ENCODE measurements at places on chromosomes 12 and 14.

DNA sequence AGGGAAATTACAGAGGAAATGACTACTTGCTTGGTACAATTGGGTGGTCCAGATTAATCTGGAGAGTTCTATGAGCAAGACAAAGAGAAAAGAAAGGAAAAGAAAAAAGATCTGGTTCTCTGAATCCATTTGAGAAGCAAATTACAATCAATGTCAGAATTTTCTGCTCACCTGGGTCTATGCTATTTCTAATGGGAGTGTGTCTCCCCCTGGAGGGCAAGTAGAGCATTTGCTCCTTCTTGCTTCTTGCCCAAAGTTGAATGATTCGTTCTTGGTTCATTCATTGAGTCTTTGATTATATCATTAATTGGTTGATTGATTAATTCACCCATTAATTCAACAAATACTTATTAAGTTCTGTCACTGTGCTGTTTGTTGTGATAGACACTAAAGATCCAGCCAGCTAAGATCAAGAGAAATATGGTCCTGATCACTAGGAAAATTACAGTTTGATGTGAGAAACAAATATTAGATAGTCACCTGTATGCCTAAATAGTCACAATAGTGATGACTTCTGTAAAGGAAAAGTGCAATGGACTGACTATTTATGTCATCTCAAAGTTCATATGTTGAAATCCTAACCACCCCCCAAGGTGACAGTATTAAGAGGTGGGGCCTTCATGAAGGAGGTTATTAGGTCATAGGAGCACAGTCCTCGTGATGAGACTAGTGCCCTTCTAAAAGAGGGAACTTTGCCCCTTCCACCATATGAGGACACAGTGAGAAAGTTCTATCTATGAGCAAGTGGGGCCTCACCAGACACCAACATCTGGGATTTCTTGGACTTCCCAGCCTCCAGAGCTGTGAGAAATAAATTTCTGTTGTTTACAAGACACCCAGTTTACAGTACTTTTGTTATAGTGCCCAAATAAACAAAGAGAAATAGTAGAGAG lies 8.0 kb upstream of the ASB8 start:
- DNase-seq: no peak

- DNase-seq: no peak
Observed at GRCh38 chr12:116713527-116713926, 24.3 kb downstream of the SPRING1 start.

DNA sequence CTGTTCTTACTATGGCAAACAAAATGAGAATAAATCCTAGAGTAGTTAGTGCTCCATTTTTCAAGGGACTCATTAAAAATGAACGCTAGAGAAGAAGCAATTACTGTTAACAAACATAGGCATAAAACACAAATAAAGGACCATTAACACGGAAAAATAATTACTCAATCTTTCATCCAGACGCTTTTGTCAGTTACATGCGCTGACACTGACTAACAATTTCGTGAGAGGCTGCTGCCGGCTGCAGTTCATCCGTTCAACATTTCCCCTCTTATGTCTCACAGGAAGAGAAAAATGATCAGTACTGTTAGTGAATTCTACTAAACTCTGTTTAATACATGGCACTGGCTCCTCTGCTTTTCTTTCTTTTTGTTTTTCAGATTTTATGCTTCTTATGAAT lies 472.7 kb upstream of the FLRT2 start:
- DNase-seq: no peak

- no peak for DNase-seq
Observed at GRCh38 chr12:104376650-104377513, 73.3 kb downstream of the EID3 start.

- DNase-seq: no peak
Observed at GRCh38 chr12:32482226-32482625, 82.9 kb downstream of the FGD4 start.

DNA sequence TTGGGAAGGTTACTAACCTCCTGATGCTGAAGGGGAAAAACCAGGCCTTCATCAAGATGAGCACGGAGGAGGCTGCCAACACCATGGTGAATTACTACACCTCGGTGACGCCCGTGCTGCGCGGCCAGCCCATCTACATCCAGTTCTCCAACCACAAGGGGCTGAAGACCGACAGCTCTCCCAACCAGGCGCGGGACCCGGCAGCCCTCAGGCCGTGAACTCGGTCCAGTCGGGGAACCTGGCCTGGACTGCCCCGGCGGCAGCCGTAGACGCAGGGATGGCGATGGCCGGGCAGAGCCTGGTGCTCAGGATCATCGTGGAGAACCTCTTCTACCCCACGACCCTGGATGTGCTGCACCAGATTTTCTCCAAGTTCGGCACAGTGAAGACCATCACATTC lies 133.0 kb upstream of the FUT8 start:
- no peak for DNase-seq

DNA sequence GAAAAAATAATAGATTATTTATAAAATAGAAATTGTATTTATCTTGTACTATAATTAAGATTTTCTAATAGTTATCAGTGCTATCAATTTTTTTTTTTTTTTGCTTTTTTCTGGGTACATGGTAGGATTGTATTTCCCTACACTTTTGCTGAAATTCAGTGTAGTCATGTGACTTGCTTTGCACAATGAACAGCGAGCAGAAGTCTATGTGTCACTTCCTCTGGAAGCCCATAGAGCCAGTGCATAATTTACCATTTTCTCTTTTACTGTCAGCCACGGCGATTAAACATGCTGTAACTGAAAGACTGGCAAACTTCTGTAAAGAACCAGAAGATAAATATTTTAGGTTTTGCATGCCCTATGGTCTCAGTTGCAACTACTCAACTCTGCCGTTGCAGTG lies 80.8 kb upstream of the PPP1R12A start:
- DNase-seq: no peak
